Fibroblast of lung (primary cell): ENCODE measurements at places on chromosomes 2 and 18. TPM values are rescaled to one million over a fixed set of nuclear protein-coding genes. Genes with fewer than 3 reads are reported as not detected.
A peak's percentile ranks its signal among the peaks of the same experiment; 100 is the strongest.

GRCh38 chr18:70411876-70412435 is 123.1 kb downstream of the SOCS6 start:
- no peak for DNase-seq

DNA sequence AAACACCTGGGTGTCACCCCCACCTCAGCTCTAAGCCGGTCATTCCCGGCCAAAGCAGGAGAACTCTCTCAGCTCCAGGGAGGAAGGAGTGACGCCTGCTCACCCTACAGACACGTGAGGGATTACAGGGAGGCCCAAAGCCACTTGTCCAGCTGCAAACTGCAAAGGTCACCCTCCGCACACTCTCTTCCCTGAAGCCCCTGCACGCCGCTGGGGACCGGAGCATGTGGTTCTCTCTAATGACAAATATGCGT is 108.0 kb upstream of the ID2 start:
- no peak for DNase-seq

GRCh38 chr18:23682472-23682871 is 6.8 kb upstream of the LAMA3 start:
- DNase-seq: no peak

DNA sequence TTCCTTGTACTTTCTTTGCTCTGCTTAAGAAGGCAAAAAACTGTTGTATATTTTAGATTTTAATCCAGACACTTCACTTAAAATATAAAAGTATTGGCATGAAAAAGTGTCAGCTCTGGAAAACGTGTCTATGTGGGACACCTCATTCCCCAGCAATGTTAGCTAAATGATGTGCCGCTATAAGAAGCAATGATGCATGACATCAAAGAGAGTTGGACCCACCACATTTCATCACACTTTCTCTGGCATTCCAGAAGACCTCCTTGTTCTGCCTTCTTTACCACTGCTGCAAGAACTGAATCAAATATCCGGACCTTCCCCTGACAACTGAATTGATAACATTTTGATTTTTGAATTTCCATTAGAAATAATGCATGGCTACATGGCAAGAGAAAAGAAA is 242.4 kb upstream of the TANK start:
- no peak for DNase-seq

DNA sequence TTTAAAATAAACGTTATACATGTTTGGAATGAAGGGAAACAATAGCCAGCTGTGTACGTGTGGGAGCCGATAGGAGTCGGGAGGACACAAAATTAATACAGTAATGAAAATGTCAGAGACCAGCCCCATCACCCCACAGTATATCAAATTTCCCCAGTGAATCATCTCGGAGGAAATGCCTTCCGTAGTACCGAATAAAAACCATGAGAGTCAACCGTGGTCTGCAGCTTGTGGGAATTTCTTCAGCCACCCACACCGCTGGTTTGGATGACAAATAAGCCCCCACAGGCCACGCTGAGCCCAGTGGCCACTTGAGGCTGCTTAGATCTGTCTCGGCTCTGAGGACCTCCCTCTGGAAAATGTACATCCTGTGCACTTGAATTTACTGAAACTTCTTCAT is 133.7 kb downstream of the COL6A3 start:
- peak; percentile 98 for DNase-seq

DNA sequence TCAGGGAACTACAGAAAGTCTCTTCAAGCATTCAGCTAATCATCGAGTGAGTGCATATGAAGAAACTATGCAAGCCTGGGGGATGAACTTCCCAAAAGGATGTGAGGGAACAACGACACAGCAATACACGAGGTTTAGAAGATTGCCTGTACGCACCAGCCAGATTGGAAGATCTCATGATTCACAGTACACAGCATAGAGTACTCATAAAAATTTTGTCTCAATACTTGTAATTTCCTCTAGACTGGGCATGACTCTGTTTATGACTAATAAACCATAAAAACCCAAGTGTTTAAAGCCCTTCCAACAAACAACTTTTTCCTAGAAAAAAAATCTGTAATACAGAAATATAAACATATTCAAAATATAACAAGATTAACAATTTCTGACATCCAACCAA is 279.7 kb downstream of the KCNJ3 start:
- DNase-seq: no peak

- peak; percentile 26 for DNase-seq
Measured at GRCh38 chr2:55232863-55233657, 572 bp downstream of the RPS27A start.

GRCh38 chr18:44465381-44465841 is 215.3 kb upstream of the SETBP1 start:
- DNase-seq: peak; percentile 22

Gene CACNB4
- total RNA-seq: 0.66 and 2.1 TPM in 2 replicates

Gene CAPN14
- under 0.01 and 0.17 TPM in 2 replicates for total RNA-seq

Gene DAW1
- not detected in 2 replicates for total RNA-seq
